ENCODE measurements at places on chromosomes 5 and 9.
A peak's percentile ranks its signal among the peaks of the same experiment; 100 is the strongest.

DNA sequence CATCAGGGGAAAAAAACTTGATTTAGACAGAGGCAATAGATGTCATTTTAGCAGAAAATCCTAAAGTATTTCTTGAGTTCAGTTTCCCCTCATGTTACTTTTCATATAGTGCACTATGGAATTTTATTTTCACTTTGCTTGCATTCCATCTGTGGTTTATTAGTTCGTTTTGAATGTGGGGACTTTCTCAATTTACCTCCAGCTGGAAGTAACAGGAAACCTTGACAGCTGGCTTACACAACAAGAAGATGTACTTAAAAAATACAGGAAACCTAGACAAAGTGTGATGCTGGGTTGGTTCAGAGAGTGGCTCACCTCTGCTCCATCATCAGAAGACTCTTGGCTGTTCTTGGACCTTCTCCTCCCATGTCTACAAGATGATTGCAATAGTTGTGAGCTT is 567.0 kb downstream of the CETN3 start:
- no peak for ATAC-seq

DNA sequence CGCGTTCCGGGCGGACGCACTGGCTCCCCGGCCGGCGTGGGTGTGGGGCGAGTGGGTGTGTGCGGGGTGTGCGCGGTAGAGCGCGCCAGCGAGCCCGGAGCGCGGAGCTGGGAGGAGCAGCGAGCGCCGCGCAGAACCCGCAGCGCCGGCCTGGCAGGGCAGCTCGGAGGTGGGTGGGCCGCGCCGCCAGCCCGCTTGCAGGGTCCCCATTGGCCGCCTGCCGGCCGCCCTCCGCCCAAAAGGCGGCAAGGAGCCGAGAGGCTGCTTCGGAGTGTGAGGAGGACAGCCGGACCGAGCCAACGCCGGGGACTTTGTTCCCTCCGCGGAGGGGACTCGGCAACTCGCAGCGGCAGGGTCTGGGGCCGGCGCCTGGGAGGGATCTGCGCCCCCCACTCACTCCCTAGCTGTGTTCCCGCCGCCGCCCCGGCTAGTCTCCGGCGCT is at the start of gene DAPK1:
DAPK1 (plus strand) TSS at position 264 of the 442 bp plus-strand sequence. CDS start 1,211 bp downstream, outside the sequence.
- peak; percentile 82 for ATAC-seq

DNA sequence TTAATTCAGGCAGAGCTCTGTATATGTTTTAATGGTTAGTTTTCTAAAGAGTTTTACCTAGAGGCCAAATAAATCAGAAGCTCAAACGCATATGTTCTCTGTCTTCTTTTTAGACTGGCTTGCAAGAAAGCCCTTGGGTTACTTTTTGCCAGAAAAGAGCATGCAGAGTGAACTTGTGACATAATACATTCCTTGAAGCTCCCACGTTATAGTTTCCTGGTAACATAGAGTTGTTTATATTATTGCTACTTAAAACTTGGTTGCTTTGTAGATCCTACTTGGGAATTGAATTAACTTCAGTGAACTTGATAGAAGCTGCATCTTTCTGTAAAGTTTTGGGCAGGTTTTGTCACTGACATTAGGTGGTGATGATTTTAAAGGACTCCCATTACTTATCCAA is 102.9 kb downstream of the C9orf152 start:
- peak; percentile 29 for ATAC-seq

GRCh38 chr9:71664566-71664965 is 103.7 kb downstream of the CEMIP2 start:
- ATAC-seq = peak; percentile 26

- peak; percentile 39 for ATAC-seq
Measured at GRCh38 chr9:38035873-38036272, 33.2 kb downstream of the SHB start.

DNA sequence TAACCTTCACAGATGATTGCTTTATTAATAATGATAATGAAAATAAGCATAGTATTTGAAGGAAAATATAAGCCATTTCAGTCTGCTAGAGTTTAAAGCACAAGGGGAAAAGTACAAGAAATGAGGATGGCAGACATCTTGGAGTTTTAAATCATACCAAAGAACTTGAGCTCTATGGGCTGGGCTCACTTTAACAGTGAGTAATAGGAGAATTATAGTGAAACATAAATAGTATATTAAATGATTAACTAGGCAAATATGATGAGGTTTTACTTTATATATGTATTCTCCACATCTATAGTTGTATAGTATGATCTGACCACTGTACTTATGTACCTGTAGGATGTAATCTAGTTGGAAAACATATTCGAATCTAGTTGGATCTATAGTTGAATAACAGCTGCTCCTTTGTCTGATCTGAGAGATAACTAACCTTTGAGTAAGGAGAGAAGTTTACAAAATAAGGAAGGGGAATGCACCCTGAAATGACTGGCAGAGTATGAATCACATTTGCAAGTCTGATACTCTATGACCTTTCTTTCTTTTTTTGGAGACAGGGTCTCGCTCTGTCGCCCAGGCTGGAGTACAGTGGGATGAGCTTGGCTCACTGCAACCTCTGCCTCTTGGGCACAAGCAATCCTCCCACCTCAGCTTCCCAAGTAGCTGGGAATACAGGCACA is 17.6 kb downstream of the MEGF9 start:
- no peak for ATAC-seq

- ATAC-seq = no peak
Measured at GRCh38 chr9:88053856-88054501, 79.6 kb upstream of the CDK20 start.

GRCh38 chr5:151094030-151094851 is 13.4 kb upstream of the TNIP1 start:
- no peak for ATAC-seq

DNA sequence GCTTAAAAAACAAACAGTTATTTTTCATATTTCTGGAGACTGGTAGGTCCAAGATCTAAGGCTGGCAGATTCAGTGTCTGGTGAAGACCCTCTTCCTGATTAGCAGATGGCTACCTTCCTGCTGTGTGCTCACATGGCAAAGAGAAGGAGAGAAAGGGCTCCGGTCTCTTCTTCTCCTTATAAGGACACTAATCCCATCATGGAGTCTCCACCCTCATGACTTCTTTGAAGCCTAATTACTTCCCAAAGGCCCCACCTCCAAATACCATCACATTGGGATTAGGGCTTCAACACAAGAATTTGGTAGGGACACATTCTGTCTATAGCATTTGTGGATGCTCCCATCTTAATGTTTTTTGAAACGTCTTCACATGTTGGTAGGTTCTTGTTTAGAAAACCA is 391.1 kb downstream of the TMEM161B start:
- ATAC-seq = no peak
